OCI-LY7 (cell line): ENCODE measurements at places on chromosomes 3 and 15. TPM values are rescaled to one million over a fixed set of nuclear protein-coding genes. Genes with fewer than 3 reads are reported as not detected.

The TEX55 gene
- total RNA-seq, result not detected in 2 replicates

The SCN11A gene
- total RNA-seq, result 0.13 and 0.22 TPM in 2 replicates

The NTRK3 gene
- total RNA-seq, result 2.5 and 2.9 TPM in 2 replicates

The AZI2 gene
- total RNA-seq, result 41.5 and 45.0 TPM in 2 replicates

The BTLA gene
- total RNA-seq, result 7.3 and 7.6 TPM in 2 replicates

The NLGN1 gene
- not detected in 2 replicates for total RNA-seq

The KAT2B gene
- 32.9 and 33.4 TPM in 2 replicates for total RNA-seq
